Activated CD8-positive, alpha-beta memory T cell treated with anti-CD3 and anti-CD28 coated beads for 48 hours (primary cell): ENCODE measurements at places on chromosomes 7 and 10.
A peak's percentile ranks its signal among the peaks of the same experiment; 100 is the strongest.

GRCh38 chr10:114385557-114385956 is 18.7 kb downstream of the AFAP1L2 start:
- DNase-seq, result no peak

DNA sequence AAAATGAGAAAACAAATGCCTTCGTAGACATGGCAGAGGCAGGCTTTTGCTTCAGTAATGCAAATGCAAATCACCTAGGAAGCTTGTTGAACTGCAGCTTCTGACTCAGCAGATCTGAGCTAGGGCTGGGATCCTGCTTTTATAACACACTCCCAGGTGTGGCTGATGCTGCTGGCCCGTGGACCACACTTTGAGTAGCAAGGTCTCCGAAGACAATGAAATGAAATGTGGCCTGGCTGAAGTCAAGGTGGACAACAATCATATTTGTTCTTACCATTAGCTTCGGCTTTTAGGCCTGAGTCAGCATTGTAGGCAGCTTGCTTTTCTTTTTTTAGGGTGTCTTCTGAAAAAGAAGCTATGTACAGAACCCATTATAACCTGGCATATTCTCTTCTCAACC is 26.3 kb downstream of the COL17A1 start:
- no peak for DNase-seq

- DNase-seq, result no peak
These were observed 130.8 kb downstream of the DNAJB6 start for GRCh38 chr7:157467496-157468212.

DNA sequence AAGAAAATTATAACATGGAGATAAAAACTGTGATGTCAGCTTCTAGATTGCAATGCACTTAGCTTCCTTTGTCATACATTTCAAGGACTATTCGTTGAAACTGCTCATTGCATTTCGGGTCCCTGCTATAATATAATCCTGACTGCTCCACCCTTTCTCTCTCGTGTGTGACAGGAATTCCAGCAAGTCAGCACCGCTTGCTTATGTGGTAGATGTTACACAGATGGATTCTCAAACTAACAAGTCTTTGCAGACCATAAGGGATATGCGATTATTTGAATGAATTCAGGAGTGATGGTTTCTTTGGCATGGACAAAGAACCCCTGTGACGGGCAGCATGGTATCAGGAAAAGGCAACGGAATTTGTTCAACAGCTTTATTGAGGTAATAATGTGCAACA is 184.0 kb downstream of the GRID1 start:
- DNase-seq, result no peak

- no peak for DNase-seq
These were observed 33.4 kb downstream of the CCDC6 start for GRCh38 chr10:59872892-59873463.

- DNase-seq, result no peak
These were observed 989 bp downstream of the ERLIN1 start for GRCh38 chr10:100184840-100185239.

- no peak for DNase-seq
These were observed 101.4 kb downstream of the MICU1 start for GRCh38 chr10:72524489-72524888.

GRCh38 chr7:151940048-151940811 is 16.0 kb upstream of the GALNTL5 start:
- DNase-seq, result no peak

GRCh38 chr10:91540733-91541132 is 92.1 kb downstream of the PPP1R3C start:
- DNase-seq, result no peak

DNA sequence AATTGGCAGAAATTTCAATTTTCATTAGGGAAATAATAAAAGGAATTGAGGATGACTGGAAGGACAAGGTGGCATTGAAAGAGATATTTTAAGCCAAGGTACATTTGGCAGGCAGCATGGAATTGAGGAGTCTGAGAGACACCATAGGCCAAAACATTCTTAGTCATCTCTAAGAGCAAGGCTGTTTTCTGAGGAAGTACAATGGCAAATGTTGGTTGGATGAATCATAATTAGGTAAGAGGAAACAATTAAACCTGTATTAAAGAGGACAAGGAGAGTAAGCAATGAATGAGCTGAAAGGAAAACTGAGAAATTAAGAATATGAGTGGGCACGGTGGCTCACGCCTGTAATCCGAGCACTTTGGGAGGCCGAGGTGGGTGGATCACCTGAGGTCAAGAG is 86.3 kb downstream of the MRPL32 start:
- DNase-seq, result no peak

- DNase-seq, result no peak
These were observed 60.0 kb downstream of the PLXNA4 start for GRCh38 chr7:132516042-132516840.

GRCh38 chr10:78543749-78544362 is 510.2 kb downstream of the RPS24 start:
- no peak for DNase-seq

GRCh38 chr10:70381471-70382421 is 679 bp downstream of the LRRC20 start:
- DNase-seq, result no peak

DNA sequence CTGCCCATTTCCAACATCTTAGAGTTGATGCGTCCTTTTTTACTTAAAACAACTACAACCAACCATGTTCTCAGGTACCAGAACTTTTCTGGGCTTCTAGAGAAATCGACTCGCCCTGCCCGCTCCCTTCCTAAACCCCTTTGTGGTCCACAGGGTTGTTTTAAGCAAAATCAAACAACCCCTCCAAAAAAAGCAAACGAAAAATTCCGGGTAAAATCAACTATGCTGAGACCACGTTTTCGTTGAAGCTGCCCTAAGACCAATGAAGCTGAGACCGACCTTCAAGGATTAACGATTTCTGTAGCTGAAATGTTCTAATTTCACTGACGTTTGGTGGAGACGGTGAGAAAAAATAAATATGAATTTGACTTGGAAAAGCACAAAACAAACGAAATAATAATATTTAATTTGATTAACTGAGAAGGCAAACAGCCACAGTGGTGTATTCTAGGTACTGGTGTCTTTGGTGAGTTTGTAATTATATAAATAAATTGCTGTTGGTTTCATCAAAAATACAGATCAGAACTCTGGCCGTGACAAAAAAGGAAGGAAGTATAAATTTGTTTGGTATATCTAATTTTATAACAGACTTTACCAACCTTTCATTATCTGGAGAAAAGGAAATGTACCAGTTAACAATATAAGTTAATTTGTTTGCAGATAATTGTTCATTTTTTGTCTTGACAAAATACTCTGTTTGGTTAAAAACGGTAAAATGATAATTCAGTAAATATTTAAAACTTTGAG is 4.7 kb upstream of the IGF2BP3 start:
- no peak for DNase-seq

- DNase-seq, result no peak
These were observed 152.6 kb downstream of the ZMYND11 start for GRCh38 chr10:287814-288213.

DNA sequence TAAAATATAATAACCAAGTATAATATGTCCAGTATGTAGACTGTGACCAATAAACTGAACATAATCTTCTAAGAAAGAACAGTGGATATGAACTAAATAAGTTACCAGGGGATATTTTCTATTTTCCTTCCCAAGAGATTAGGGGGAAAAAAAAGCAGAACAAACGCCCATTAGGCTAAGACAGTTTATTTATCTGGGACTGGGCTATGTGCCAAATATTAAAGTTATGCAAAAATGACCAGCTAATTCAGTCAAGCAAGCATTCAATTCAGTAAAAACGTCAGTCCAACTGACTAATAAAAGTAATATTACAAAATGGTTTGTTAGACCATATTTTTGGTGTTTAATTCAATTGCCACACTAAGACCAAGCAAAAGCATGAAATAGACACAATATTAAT is 122.2 kb downstream of the TSPAN12 start:
- no peak for DNase-seq

DNA sequence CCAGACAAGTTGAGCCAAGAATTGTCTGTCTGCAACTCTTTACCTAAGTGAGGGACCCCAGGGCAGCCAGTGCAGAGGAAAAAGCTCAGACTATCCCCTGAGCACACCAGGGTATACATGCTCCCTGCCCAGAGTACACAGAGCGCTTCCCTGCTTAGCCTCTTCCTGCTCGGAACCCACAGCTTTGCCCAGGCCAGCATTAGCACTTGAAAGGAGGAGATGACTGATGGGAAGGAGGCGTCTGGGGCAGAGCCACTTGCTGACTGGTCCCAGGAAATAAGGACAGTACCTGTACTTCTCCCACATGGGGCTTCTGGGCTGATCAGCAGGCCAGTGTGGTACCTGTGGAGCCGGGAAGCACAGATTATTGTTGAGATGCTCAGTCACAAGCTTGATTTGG is 48.4 kb upstream of the TRIM8 start:
- no peak for DNase-seq

- peak; percentile 30 for DNase-seq
These were observed 122.7 kb downstream of the MAD1L1 start for GRCh38 chr7:2109936-2110609.

DNA sequence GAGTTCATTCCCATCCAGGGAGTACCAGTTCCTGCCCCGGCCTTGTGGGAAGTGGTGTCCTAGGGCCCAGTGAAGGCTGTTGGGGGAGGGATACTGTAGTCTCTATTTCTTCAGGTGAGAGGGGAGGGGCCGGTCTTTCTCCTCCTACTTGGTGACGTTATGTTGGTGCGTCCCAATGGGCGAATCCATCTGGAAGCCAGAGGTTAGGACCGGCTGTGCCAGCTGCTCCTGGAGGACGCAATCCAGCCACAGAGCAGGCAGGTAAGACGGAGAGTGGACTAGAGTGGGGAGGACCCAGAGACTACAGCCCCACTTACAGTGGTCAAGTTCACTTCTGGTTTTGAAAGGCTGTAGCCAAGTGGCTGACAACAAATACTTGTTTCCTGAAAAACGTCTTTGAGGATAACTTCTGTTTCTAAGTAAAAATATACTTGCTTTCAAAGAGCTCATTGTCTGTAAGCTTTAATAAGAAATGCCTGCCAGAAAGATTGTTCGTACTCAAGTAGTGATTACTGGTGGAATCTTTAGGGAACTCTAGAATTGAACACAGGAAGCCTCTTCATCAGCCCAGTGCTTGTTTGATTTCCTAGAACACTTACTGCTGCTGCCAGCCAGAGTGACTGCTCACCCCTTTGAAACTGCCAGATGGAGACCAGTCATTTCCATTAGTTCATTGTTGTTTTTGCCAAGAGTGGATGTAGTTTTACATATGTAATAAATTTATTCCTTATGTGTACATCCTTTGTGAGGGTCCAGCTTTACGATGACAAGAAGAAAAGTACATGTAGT is 25.4 kb downstream of the RBM33 start:
- DNase-seq, result no peak

DNA sequence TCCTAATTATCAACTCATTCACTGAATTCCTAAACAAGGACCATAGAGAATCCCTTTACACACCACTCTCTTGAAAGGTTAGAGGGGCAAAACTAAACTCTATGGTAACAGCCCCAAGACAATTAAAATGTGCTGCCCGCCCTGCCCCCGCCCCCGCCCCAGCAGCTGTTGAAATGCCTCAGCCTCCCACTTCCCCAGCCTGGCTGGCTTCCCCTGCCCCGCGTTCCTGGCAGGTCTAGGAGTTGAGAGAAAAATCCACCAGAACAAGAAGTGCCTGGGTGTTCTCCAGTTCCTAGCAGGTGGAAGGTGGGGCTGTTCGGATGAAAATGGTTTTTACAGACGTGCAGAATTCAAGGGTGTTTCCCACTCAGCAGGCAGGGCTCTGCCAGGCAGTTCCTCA is 109.5 kb upstream of the ZEB1 start:
- DNase-seq, result no peak

DNA sequence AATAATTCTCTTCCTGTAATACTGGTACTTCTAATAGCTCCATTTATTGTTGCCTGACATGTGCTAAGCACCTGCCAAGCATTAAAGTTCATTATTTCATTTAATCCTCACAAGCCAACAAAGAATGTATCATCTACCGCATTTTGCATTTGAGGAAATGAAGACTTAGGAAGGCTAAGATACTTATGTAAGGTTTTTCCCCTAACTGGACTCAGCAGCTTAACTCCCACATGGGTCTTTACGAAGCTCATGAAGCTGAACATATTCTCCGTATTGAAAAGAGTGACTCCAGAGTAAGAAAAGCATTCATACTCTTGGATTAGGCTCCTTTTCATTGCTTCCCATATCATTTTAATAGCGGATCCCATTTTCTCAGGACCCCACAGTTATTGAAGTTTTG is 155.7 kb upstream of the TMEM72 start:
- DNase-seq, result no peak

DNA sequence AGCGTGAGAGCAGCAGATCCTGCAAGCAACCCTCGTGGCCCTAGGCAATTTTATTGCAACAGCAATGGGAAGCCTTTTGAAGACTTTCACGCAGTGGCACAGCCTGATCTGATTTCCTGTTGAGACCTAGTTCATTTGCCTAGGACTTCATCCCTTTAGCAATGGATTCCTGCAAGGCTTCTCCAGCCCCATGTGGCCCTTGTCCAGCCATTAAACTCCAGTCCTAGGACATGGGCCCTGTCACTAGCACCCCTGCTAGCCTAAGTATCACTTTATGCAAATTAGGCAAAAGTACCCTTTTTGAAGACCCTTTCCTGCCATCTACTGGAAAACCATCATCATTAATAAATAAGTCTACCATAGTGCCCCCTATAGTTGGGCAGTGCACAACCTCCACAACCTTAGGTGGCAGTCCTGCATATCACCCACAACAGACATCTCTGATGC is 379.4 kb downstream of the GALNT17 start:
- no peak for DNase-seq

DNA sequence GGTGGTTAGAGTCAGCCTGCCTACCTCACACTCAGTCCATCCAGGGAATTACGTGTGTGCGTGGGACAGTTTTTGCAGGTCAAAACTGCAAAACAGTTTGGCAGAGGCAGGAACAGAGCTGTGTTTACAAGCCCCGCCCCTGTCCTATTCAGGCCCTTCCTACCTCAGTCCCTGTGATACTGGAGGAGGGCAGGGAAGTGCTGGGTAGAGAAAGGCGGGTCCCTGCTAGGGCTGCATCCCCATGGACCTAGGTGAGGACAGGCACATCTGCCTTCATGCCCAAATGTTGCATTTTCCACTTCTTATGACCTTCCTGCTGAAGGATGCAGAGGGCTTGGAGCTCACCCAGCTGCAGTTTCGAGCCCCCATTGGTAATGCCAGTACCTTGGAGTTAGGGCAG is 25.1 kb downstream of the SBDS start:
- no peak for DNase-seq

DNA sequence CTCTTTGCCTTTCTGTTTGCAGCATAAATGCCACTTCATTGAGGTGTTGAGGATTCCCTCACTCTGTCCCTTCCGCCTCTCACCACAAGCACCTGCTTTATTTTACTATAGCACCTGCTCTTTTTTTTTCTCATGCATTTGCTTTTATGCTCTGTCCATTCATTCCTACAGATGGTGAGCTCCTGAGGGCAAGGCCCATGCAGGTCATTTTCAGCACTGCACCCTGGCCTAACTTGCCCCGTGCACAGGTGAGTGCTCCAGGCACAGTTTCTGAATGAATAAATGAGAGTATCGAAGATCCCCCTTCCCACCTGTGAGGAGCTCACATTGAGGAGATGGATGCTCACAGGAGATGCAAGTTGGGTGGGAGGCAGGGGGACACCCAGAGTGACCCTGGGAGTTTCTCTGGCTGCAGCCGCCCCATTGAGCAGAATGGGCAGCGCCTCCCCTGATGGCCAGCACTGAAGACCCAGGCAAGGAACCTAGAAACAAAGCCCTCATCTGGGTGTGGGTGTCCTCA is 1.2 kb upstream of the AKR1E2 start:
- DNase-seq, result no peak

- DNase-seq, result no peak
These were observed 23.3 kb upstream of the KIAA1549 start for GRCh38 chr7:139004321-139005090.
